Stimulated activated CD4-positive, alpha-beta T cell treated with anti-CD3 and anti-CD28 coated beads, Interleukin-1b, Interleukin-23, amount 100 ng/mL, for 48 hours (primary cell): ENCODE measurements at places on chromosomes 6 and 20.

GRCh38 chr6:20564777-20565176 lies 30.5 kb downstream of the CDKAL1 start:
- DNase-seq: no peak

DNA sequence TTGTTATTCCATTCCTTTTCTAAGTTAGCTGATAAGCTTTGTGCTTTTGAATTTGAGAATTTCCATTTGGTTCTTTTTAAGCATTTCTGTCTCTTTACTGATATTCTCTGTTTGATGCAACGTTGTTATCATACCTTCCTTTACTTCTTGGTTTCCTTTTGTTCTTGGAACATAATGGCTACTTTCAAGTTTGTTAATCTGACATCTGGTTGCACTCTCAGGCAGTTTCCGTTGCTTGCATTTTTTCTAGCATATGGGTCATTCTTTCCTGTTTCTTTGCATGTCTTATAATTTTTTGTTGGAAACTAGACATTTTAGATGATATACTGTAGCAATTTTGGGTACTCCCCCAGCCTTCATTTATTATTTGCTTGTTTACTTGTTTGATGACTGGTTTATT lies 12.5 kb downstream of the CDC5L start:
- DNase-seq: no peak

DNA sequence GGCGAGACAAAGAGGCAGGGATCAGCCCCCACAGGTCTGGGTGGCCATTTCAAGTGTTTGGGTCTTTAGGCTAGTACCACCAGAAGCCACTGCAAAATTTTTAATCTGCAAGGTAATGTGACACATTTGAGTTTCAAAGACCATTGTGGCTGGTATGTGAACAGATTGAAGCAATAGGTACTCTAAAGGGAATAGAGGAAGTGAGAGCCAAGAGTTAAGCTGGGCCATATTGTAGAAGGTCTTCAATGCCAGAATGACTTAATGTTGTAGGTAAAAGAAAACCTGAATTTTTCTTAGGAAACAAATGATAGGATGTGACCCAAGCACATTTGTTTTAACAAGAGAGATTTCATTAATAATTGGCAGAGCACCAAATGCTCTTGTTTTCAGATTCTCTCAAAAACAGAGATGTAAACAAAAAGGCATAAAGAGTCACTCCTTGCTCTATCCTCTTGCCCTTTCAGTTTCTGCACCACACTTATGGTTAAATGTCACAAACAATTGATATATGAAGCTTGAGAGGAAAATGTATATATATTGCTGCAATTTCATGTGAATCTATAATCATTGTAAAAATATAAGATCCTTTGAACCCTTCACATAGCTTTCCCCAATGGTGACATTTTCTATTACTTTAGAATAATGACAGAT lies 307.1 kb upstream of the PLN start:
- no peak for DNase-seq

GRCh38 chr6:162613310-162613709 lies 114.3 kb downstream of the PRKN start:
- no peak for DNase-seq

DNA sequence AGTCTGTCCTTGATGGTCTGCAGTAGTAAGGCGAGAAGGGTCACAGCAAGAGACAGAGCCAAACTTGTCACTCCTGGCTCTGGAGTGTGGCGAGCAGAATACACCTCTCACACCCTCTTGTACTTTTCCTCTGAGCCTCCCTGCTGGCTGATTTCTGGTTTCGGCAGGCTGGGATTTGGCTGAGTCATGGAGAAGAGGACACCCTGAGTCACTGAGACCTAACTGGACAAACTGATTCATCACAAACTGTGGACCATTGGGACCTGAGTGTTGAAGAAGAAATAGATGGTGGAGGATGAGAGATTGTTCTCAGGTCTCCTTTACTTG lies 101.7 kb downstream of the F13A1 start:
- no peak for DNase-seq

GRCh38 chr20:62759981-62760431 lies 36.3 kb upstream of the MRGBP start:
- DNase-seq: no peak

GRCh38 chr20:56088375-56088774 lies 83.1 kb upstream of the CBLN4 start:
- DNase-seq: no peak

GRCh38 chr6:7138921-7139358 lies 31.2 kb downstream of the RREB1 start:
- peak; percentile 59 for DNase-seq

- no peak for DNase-seq
Observed at GRCh38 chr20:6490849-6491248, 276.6 kb upstream of the BMP2 start.

DNA sequence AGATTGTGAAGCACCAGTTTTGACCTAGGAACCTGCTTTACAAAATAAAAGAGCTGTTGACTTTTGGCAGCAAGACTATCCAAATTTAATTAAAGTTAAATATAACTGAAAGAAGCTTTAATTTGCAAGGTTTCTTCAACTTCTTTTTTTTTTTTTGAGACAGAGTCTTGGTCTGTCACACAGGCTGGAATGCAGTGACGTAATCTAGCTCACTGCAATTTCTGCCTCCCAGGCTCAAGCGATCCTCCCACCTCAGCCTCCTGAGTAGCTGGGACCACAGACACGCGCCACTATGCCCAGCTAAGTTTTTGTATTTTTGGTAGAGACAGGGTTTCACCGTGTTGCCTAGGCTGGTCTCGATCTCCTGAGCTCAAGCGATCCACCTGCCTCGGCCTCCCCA lies 13.7 kb upstream of the CSE1L start:
- DNase-seq: no peak

- peak; percentile 27 for DNase-seq
Observed at GRCh38 chr6:116278854-116279231, 887 bp downstream of the TSPYL1 start.

DNA sequence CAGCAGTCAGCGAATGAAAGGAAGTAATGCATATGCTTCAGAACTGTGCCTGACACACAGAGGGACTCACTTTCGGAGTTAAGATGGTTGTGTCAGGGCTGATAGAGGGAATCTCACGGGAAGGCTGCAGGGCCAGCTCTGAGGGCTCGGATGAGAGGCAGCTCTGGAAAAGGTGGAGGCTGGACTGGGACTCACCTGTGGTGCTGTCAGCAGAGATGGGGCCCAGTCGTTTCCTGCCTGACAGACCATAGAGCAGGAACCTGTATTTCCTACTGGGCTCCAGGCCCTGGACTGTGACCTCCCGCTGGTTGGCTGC lies 9.3 kb downstream of the CYP21A2 start:
- no peak for DNase-seq

DNA sequence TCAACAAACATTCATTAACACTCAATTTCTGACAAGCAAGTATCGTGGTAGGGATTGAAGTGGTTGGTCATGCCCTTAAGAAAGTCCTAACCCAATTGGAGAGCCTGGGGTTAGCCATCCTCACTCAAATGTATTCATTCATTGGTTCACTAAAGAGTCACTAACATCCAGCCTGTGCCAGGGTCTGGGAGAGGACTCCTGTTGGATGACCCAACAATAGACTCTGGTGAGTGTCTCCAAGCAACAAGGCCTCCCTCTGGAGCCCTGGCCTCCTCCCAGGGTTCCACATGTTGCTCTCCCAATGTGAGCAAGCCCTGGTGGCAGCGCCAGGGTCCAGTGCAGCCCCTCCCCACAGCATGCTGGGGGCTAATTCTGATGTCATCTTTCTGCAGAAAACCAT lies at the start of gene BPIFA3:
Gene BPIFA3 (plus strand): TSS at position 301 of the 400 bp plus-strand sequence. CDS start 185 bp downstream, outside the sequence.
- no peak for DNase-seq

DNA sequence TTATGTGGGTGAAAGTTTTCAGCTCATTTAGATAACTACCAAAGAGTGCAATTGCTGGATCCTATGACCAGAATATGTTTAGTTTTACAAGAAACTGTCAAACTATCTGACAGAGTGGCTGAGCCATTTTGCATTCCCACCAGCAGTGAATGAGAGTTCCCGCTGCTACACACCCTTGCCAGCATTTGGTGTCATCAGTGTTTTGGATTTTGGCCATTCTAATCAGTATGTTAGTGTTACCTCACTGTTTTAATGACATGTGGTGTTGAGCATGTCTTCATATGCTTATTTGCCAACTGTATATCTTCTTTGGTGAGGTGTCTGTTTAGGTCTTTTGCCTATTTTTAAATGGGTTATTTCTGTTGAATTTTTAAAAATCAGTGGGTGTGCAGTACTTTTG lies 120.9 kb downstream of the CFAP61 start:
- no peak for DNase-seq

- no peak for DNase-seq
Observed at GRCh38 chr6:163531122-163531521, 116.6 kb downstream of the QKI start.

GRCh38 chr6:167237438-167238145 lies 53.5 kb upstream of the UNC93A start:
- DNase-seq: no peak

GRCh38 chr6:159117563-159117962 lies 51.6 kb upstream of the FNDC1 start:
- DNase-seq: no peak

GRCh38 chr6:16162003-16162402 lies 33.1 kb downstream of the MYLIP start:
- DNase-seq: no peak

GRCh38 chr6:161435748-161436070 lies 161.8 kb upstream of the AGPAT4 start:
- DNase-seq: no peak

GRCh38 chr20:50648651-50649050 lies 42.7 kb downstream of the RIPOR3 start:
- no peak for DNase-seq

DNA sequence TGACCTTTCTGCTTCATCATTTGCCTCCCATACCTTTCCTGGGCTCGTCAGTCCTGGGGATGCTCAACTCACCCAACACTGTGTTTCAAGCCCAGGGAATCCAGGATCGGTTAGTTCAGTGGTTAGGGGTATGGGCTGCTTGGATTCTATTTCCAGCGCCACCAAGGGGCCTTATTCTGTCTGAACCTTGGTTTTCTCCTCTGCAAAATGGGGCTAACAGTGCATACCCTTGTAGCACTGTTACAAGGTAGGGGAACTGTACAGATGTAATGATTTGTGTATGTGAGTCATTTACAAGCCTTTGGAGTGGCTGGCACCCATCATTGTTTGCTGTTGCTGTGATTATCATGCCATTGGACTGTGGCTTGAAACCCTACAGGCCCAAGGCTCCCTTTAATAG lies 14.5 kb upstream of the CSNK2A1 start:
- no peak for DNase-seq

GRCh38 chr20:57680934-57681914 lies 28.6 kb downstream of the PMEPA1 start:
- DNase-seq: no peak

DNA sequence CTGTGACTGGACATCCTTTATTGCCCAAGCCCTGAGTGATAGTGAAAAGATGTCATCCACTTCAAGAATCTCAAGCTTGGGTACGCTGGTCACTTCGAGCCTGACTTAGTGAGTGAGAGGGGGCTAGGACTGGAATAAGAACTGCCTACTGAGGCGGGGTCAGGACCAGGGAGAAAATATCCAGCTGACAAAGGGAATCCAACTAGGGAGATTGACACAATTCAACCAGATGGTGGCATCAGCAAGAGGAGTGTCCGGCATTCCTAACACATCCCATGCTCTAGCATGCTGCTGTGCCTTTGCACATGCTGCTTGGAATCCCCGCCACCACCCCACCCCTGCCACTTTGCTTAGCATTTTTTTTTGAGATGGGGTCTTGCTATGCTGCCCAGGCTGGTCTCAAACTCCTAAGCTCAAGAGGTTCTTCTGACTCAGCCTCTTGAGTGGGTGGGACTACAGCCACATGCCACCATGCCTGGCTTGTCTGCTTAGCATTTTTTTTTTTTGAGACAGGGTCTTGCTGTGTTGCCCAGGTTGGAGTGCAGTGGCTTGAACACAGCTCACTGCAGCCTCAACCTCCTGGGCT lies 6.5 kb upstream of the CEP250 start:
- no peak for DNase-seq

- DNase-seq: no peak
Observed at GRCh38 chr20:44296011-44296410, 15.0 kb downstream of the FITM2 start.

- DNase-seq: no peak
Observed at GRCh38 chr20:24332956-24333355, 136.5 kb upstream of the SYNDIG1 start.

DNA sequence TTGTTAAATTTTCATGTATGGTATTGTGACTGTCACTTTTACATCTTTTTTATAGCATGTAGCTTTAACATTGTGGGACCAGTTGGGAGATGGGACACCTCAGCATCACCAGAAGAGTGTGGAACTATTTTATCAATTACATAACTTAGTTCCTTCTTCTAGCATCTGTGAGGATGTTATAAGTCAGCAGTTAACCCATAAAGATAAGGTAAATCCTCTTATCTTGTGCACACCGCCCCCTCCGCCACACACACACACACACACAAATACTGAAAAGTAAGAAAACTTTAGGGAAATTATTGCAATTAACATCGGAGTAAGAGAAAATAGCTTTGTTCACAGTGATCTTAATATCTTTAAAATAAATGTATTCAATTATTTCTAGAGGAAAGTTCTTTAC lies 60.9 kb downstream of the PGM3 start:
- DNase-seq: no peak

GRCh38 chr20:40192529-40192928 lies 496.5 kb downstream of the MAFB start:
- no peak for DNase-seq

- no peak for DNase-seq
Observed at GRCh38 chr6:120077489-120077888, 727.9 kb upstream of the MAN1A1 start.

- DNase-seq: no peak
Observed at GRCh38 chr20:8128291-8129060, 3.6 kb upstream of the PLCB1 start.

GRCh38 chr20:54004445-54004844 lies 65.9 kb downstream of the BCAS1 start:
- DNase-seq: no peak

GRCh38 chr6:112054001-112054400 lies at the start of gene CCN6:
Gene CCN6, plus strand, starts transcription at chr6:112054104. Its CDS starts 254 bp downstream, at chr6:112054358.
- no peak for DNase-seq

DNA sequence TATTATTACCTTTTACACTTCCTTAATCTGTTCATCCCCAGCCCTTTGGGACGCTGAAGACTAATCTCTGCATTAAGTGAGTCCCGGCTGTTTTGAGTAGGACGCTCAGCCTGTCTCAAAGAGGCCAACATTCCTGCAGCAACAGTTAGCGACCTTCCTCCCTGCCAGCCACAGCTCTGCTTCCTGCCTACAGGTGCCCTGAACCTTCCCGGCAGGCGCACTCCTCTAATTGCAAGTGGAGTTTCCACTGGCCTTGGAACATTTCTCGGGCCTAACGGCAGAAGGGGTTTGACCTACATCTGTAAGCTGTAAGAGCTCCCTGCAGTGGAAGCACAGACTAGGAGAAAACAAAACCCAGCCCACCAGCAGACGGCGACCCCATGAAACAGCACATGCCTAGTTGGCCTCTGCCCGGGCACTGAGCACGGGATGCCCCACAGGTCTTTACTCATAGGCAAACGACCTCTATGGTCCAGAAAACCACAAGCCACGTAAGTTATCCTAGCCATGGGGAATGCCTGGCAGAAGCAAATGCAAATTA lies 137.9 kb downstream of the DTNBP1 start:
- DNase-seq: no peak

GRCh38 chr6:41053041-41053440 lies at the start of gene APOBEC2:
Gene APOBEC2, plus strand, starts transcription at chr6:41053202. Its CDS starts 146 bp downstream, at chr6:41053348.
- no peak for DNase-seq

- no peak for DNase-seq
Observed at GRCh38 chr6:13396241-13396792, 68.0 kb upstream of the TBC1D7 start.
